ENCODE measurements at places on chromosomes 11 and 22.

GRCh38 chr11:125955856-125956255 lies 10.0 kb downstream of the VSIG10L2 start:
- DNase-seq: no peak

DNA sequence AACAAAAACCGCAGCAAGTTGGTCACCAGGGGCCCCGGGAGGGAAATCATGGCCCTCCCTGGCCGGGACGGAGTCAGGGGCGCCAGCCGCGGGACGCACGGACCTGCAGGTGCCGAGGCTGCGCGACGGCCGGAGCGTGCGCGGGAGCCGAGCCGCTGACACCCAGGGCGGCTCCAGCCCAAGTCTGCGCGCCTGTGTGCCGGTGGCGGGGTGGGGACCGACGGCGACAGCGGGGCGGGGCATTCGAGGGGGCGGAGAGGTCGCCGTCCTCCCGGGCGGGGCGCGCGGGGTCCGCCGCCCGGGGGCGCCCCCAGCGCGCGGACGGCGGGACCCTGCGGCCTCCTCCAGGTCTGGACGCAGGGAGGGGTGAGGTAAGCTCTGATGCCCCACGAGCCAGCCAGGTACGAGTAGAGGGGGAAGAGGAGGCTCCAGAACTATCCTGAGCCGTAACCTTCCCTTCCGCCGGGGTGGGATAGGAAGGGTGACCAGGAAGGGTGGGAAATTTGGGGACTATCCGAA lies at the start of gene ESAM:
Gene ESAM, minus strand, starts transcription at position 186 of the 519 bp plus-strand sequence. Its CDS starts 136 bp downstream, at position 50.
- DNase-seq: peak; percentile 81

DNA sequence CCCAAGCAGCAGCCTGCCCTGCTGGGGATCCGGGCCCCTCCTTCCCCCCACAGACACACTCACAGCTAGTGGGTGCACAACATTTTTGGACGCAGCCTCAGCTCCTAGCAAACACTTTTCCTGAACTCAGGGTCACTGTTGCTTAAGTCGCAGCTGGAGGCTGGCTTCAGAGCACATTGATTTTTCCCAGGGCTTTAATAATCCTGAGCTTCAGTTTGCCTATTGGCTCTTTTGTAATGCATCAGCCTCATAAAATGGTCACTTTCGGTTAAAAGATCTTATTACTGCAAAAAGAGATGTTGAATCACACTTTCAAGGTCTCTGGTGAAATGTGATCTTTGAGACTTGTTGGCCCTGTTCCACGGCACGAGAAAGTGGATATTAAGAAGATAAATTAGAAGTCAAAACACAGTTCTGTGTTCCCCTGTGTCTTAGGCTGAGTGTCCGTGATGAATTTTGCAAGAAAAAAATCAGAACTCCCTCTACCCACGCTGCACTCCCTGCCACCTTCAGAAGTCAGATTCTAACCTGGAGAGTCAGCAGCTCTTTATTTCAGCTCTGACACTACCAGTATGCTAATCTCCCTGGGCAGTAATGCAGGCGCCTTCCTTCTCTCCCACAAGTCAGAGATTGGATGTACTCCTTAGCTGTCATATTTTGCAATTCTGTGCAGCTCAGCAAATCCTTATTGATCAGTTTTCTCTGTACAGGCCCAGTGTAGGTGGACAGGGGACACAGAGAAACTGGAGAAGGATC lies 158.2 kb upstream of the E2F8 start:
- no peak for DNase-seq

GRCh38 chr22:42608823-42609361 lies 5.8 kb downstream of the POLDIP3 start:
- no peak for DNase-seq

DNA sequence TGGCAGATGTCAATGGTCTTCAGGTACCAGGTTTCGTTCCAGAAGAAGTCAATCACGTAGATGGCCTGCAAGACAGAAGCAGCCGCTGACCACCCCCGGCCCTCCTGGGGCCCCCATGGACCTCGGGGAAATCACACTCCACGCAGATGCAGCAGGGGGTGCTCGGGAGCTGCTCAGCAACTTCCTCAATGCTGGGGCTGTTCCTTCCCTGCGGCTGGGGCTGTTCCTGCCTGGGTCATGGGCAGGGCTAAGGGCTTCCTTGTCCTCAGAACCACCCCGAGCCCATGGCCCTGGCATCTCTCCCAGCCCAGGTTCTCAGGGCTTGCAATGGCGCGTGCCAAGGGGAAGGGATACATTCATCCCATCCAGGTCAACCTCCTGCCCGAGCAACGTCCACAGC lies 10.3 kb downstream of the DHCR7 start:
- no peak for DNase-seq

- no peak for DNase-seq
These were observed 29.7 kb downstream of the CACNG2 start for GRCh38 chr22:36673821-36674220.

GRCh38 chr11:2889362-2890273 lies 4.0 kb upstream of the CDKN1C start:
- no peak for DNase-seq

- no peak for DNase-seq
These were observed 12.7 kb downstream of the BTG4 start for GRCh38 chr11:111499483-111499882.

DNA sequence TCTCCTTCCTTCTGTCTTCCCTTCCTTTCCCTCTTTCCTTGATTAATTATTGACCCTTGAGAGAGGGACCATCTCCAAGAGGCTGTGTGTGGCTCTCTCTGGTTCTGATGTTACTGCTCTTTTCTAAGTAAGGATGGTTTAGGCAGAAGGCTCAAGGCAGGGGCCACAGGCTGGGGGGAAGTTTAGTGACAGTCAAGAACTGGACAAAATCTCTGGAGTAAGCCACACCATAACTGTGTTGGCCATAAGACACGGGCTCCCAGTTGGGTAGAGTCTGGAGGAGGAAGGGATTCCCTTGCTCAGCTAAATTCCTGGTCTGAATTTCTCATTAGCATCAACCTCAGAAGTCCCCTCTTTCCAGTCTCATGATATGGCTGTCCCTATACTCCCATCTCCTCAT lies 74.7 kb downstream of the BUD13 start:
- peak; percentile 8 for DNase-seq

GRCh38 chr11:104650234-104650633 lies 248.0 kb downstream of the CASP12 start:
- no peak for DNase-seq

DNA sequence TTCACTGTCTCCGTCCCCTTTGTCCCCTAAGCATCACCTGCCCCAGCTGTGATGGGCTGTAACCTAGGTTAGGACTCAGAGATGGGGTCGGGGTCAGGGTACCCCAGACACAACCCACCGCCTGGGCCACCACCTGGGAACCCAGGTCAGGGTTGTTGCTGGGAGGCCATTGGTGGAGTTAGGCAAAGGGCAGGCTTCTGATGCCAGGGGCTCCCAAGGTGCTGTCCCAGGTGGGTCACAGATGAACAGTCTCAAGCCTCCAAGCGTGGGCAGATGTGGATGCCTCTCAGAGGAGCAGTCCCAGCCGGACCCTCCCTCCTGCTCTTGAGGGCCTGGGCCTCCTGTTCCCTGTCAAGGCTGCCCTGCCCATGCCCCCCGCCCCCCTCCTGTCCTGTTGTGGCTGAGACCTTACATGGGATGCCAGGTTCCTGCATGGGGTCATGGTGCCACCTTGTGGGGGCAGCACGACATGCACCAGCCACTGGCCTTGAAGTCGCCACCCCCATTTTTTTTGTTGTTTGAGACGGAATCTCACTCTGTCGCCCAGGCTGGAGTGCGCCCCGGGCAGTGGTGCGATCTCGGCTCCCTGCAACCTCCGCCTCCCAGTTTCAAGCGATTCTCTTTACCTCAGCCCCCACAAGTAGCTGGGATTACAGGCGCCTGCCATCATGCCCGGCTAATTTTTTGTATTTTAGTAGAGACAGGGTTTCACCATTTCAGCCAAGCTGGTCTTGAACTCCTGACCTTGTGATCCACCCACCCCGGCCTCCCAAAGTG lies 12.1 kb downstream of the GATD1 start:
- DNase-seq: peak; percentile 56

- no peak for DNase-seq
These were observed 124.0 kb downstream of the ETS1 start for GRCh38 chr11:128463371-128463829.

- DNase-seq: no peak
These were observed 175.7 kb upstream of the API5 start for GRCh38 chr11:43135966-43136534.

- DNase-seq: no peak
These were observed 57.5 kb upstream of the LMO2 start for GRCh38 chr11:33949252-33949913.

GRCh38 chr11:5476186-5476819 lies 12.2 kb upstream of the OR52D1 start:
- no peak for DNase-seq

- DNase-seq: no peak
These were observed 8.2 kb upstream of the MAFF start for GRCh38 chr22:38193580-38193979.

DNA sequence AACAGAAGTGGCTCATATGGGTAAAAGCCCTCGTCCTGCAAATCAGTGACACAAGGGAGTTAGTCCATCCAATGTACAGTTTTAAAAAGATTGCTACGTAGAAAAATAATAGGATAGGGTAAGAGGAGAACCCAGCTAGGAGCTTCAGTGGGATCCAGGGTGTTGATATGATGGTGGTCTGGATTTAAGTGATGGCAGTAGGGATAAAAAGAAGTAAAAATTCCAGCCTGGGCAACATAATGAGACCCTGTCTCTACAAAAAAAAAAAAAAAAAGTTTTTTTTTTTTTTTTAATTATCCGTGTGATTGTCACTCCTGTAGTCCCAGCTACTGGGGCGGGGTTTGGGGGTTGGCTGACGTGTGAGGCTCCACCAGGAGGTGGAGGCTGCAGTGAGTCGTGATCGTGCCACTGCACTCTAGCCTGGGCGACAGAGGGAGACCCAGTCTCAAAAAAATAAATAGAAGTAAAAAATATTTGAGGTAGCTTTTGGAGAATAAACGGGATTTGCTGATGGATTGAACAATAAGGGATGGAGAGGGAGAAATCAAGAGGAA lies 7.0 kb upstream of the L3MBTL2 start:
- peak; percentile 65 for DNase-seq

- DNase-seq: no peak
These were observed 32.4 kb downstream of the MCAM start for GRCh38 chr11:119284344-119285157.

DNA sequence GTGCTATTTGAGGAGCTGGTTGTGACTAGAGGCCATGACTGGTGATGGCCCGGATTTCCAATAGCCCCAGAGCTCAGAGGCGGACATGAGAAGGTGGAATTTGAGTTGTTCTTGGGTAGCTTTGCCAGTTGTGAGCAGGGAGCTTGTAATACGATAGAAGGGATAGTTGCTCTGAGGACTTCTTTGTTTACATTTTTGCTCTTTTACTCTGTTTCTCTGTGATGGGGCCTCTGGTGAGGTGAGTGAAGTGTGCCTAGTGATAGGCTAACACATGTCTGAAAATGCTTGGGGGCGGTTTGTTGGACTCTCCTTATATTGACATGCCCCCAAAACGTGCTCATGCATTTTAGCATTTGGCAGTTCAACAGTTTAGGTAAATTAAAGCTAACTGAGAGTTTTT lies 365.1 kb downstream of the DDX10 start:
- no peak for DNase-seq

- DNase-seq: no peak
These were observed 8.1 kb upstream of the ANO3 start for GRCh38 chr11:26323837-26324236.

GRCh38 chr11:47566149-47566698 lies 825 bp downstream of the PTPMT1 start:
- peak; percentile 48 for DNase-seq

- DNase-seq: no peak
These were observed 5.1 kb downstream of the MOB2 start for GRCh38 chr11:1481483-1481825.

- no peak for DNase-seq
These were observed 17.8 kb upstream of the CARS1 start for GRCh38 chr11:3074912-3075589.

DNA sequence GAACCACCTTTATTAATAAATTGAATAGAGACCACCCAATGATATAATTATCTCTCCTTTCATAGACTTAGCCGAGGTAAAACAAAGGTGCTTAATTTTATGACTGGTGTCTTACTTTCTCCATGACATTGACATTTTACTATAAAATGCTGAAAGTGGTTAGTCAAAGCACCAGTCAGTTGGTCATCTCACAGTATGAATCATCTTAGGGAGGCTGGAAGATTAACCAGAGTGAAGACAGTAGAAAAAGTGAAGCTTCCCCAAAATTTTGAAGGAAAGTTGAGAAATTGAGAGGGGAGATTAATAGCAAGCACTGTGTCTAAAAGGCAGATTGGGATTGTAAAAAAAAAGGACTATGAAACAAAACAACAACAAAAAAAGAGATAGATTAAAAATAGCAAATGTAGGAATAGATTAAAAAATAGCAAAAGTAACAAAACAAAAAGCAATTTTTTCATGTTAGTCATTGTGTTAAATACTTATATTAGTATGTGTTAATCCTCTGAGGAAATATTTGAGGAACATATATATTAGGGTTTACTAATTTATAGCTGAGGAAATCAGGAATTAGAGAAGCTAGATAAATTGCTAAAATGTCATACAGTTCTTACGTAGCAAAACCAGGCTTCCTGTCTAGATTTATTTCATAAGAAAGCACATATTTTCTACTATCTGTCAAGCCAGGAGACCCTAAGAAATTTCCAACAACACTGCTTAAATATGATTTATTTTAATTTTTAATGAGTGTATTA lies 557.3 kb upstream of the ANO5 start:
- no peak for DNase-seq

DNA sequence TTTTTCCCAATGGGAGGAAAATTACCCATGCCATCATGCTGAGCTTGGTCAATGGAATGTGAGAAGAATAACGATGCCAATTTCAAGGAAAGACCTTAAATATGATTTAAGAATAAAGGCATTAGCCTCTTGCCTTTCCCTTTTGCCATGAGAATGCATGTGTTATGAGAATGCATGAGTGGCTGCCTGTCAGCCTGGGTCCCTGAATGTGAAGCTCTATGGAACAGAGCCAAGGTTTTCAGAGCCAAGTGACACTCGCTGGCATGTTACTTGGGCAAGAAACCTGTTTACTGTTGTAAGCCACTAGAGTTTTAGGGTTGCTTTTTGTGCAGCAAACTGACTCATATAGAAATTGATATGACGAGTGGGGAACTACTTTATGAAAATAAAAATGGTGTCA lies 75.7 kb downstream of the JRKL start:
- DNase-seq: no peak

DNA sequence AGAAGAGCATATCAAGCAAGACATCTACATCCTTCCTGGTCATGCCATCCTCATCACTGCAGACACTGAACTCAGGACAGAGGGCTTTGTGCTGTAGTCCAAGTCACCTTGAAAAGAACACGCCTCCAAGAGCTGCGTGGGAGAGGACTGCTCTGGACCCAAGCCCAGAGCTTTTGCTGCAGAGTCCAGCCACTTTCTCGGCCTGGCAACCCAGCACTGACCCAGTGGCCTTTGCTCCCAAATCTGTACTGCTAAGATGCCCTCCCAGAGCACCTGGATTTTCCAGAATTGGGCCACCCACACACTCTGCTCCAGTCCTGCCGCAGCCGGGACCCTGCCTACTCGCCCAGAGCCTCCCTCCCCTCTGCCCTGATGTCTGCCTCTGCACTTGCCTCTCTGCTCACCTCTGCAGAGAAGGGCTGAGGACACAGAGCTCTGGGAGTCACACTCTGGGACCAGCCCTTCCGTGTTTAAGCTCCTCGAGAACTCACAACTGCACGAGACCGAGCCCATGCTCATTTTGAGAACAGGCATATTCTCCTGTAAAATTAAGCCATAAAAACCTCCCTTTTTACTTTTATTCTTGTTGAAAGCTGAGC lies 83.8 kb upstream of the CSNK2A3 start:
- DNase-seq: no peak

Data from Peyer's patch (tissue), 4 donors.